HFFc6 (cell line): ENCODE measurements at places on chromosomes 2 and 18. TPM values are rescaled to one million over a fixed set of nuclear protein-coding genes. Genes with fewer than 3 reads are reported as not detected.

The KLHL30 gene
- 0.05 and 0.11 TPM in 2 replicates for total RNA-seq

The PKDCC gene
- total RNA-seq = 0.14 TPM in 1 of 3 replicates, not detected in the others

The CDCA7 gene
- total RNA-seq = 5.4 and 7.7 TPM in 2 replicates

The TUBB6 gene
- 412 to 568 TPM (median 505 TPM) in 3 replicates for total RNA-seq

The ALPG gene
- total RNA-seq = not detected in 3 replicates

The RAX gene
- total RNA-seq = not detected in 3 replicates

DNA sequence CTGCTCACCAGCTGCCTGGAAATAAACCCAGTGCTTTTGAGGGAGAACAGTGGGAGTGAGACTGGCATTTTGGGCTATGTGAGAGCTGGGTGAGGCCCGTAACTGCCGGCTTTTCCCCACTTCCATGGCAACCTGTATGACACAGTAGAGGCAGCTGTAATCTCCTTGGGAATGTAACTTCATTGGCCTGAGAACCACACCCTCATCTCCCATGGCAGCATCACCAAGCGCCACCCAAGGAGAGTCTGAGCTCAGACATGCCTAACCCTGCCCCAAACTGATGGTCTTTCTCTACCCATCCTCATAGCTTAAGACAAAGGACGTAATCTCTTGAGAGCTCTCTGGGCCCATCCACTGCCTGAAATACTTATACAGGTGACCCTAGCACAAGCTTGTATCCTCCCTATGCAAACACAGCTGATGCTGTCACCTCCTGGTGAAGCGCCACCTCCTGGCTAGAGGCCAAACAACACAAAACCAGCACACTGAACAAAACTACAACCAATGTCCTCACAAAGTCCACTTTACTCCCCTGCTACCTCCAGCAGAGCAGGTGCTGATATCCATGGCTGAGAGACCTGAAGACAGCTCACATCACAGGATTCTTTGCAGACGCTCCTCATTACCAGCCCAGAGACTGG, 763.4 kb upstream of the NRXN1 start:
- DNase-seq = no peak

- peak; percentile 86 for DNase-seq
These were observed 73.0 kb upstream of the YWHAQ start for GRCh38 chr2:9703701-9704221.

The SNTG2 gene
- total RNA-seq = not detected in 3 replicates

- no peak for DNase-seq
These were observed 533.5 kb upstream of the NRP2 start for GRCh38 chr2:205148755-205149154.

GRCh38 chr2:137508739-137509384, 455.4 kb upstream of the HNMT start:
- no peak for DNase-seq

GRCh38 chr2:190867212-190867611, 13.4 kb upstream of the GLS start:
- peak; percentile 76 for DNase-seq

- DNase-seq = no peak
These were observed 34.3 kb downstream of the ARHGAP15 start for GRCh38 chr2:143163499-143163898.

The ADGRF3 gene
- total RNA-seq = 0.07 to 0.64 TPM (median 0.24 TPM) in 3 replicates

The AMER3 gene
- not detected in 3 replicates for total RNA-seq

The RESP18 gene
- total RNA-seq = not detected in 3 replicates

- peak; percentile 74 for DNase-seq
These were observed 69.6 kb downstream of the PHLPP1 start for GRCh38 chr18:62784966-62785413.

GRCh38 chr2:119650846-119651370, 28.1 kb upstream of the TMEM177 start:
- no peak for DNase-seq

DNA sequence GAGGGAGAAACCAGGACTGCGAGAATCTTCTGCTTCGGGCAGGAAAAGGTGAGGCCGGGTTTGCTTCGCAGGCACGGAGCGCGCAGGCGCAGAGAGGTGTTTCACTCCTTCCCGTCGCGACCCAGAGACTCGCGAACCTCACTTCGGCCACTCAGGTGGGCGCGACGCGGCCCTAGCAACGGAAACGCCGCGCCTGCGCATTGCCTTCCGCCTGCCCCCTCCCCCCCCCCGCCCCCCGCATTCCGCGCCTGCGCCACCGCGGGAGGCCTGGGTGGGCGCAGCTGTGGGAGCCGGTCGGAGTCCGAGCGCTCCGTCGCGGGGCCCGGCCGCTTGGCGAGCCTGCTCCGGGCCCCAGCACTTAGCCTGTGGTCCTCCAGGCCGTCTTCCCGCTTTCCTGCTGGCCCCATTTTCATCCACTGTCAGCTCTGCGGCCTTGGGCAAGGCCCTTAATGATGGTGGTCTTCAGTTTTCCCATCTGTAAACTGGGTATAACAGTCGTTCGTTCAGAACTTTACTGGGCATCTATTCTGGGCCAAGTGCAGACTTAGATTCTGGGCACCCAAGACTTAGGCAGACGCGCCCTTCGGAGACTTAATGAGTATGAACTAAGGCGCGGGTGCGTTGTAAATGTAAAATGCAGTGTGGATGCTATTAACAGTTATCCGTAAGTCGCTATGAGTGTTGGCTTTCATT, 62.1 kb upstream of the ACKR3 start:
- DNase-seq = no peak

- DNase-seq = peak; percentile 90
These were observed 52.1 kb upstream of the ANKRD62 start for GRCh38 chr18:12041561-12041960.

- no peak for DNase-seq
These were observed 287.0 kb downstream of the ALPK2 start for GRCh38 chr18:58341916-58342315.

DNA sequence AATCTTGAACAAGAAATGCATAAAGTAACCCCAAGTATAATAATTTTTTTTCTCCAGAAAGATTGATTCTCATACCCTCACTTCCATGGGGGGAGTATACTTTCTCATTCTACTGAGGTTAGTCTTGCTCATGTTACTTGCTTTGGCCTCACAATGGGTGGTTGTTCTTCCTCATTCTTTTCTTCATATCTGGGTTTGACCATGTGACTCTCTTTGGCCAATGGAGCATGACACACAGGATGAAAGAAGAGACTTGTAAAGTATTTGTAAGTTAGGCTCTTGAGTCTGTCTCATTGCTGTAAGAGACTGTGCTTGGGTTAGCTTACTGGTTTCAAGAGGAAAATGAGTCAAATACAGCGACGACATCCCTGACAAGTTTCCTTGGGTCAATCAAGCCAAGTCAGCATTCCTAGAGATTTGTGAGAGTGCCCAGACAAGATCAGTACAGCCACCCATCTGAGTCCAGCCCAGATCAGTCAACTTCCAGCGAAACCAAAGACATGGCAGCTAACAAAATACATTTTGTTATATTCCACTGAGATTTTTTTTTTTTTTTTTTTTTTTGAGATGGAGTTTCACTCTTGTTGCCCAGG, 970.2 kb downstream of the BCL11A start:
- no peak for DNase-seq

DNA sequence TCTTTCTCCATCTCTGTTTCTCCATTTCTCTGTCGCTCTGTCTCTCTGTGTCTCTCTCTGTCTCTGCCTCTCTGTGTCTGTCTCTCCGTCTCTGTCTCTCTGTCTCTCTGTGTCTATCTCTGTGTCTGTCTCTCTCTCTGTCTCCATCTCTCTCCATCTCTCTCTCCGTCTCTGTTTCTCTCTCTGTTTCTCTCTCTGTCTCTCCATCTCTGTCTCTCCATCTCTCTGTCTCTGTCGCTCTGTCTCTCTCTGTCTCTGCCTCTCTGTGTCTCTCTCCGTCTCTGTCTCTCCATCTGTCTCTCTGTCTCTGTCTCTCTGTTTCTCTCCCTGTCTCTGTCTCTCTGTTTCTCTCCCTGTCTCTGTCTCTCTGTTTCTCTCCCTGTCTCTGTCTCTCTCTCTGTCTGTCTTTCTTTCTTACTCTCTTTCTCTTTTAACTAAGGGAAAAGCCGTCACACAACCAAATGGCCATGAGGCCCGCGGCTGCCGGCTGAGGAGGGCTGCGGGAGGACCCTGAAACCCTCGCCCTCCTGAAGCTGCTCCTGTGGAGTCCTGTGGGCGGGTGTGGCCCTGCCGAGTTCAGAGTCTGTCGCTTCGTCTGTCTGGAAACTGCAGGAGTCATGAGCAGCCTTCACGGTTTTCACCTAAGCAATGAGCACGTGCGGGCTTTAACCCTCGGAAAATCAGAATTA, 29.3 kb downstream of the NFATC1 start:
- DNase-seq = no peak

DNA sequence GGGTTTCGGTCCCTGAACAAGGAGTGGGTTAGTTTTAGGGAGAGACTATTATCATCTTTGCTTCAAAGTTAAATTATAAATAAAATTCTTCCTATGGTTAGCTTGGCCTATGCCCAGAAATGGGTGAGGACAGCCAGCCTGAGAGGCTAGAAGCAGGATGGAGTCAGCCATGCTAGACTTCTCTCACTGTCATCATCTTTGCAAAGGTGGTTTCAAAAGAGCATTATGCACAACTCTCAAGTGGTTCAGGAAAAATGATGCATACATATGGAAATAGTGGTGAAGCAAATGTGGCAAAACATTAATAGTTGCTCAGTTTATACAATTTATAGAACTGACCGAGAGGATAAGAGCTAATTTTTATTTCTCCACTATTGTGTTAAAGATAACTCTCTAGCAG, 283.9 kb upstream of the FBXO11 start:
- DNase-seq = no peak

DNA sequence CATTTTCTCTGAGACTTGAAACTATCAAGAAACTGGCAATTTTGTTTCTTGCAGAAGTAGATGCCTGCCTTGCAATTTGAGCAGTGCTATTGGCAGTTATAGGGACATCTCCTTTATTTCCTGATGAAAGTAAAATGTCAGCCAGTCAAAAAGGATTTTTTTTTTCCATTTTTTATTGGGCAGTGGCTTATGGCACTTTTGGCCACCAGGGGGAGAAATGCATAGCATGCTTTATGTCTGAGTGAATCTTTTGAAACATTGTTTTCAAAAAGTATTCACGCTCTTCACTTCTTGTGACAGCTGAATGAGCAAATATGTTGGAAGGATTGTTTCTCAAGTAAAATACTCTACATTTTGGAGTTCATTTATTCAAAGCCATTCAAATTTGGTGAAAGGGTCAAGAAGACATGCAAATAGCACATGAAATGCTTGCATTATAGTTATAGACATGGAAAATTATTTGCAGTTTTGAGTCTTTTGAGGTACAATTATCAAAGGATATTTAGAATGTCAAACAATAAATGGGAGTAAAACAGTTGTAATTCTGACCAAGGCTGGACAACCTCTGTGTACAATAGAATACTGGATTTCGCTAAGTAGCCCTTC, 491.0 kb downstream of the CDH2 start:
- peak; percentile 22 for DNase-seq

The HOXD11 gene
- 6.0 to 8.1 TPM (median 7.4 TPM) in 3 replicates for total RNA-seq

DNA sequence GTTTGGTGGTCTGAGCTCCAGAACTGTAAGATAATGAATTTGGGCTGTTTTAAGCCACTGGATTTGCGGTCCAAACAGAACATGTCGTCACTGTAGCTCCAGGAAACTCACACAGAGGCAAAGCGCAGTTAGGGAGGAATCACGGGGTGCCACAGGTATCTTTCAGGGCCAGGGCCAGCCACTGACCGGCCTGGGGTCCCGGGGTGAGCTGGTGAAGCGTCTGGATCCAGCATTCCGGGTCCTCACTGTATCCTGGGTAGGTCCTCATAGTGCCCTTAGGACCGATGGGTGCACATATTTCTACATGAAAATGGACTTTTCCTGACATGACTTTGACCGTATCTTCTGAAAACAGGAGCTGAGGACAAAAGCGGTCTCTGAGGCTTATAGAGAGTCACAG, 196.0 kb upstream of the HDAC4 start:
- DNase-seq = no peak

DNA sequence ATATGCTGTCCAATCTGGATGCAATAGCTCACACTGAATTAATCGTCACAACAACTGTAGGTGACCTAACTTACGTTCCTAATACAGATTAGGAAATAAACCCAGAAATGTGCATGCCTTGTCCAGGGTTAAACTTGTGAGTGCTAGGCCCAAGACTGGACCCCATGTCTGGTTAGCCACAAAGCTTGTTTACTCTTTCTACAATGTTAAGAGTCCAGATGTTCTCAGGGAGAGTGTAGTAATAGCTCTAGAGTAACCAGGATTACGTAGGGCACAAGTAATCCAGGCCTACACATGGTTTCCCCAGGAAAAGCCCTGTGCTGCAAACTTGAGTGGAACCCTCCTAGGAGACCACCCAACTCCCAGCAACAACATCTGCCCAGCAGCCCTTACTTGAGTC, 26.2 kb downstream of the TRIB2 start:
- DNase-seq = no peak

- DNase-seq = no peak
These were observed 164.0 kb downstream of the MYO3B start for GRCh38 chr2:170341684-170342623.

GRCh38 chr2:141728886-141729285, 401.9 kb downstream of the LRP1B start:
- no peak for DNase-seq

- DNase-seq = no peak
These were observed 126.7 kb upstream of the ARL4C start for GRCh38 chr2:234623521-234623991.

- DNase-seq = no peak
These were observed 343.3 kb downstream of the INSIG2 start for GRCh38 chr2:118431586-118431985.

GRCh38 chr2:162075689-162076132, 1.7 kb upstream of the DPP4 start:
- peak; percentile 42 for DNase-seq

- DNase-seq = no peak
These were observed 185.0 kb upstream of the CHAC2 start for GRCh38 chr2:53582556-53582955.
